ENCODE measurements at places on chromosomes 16 and 17.

DNA sequence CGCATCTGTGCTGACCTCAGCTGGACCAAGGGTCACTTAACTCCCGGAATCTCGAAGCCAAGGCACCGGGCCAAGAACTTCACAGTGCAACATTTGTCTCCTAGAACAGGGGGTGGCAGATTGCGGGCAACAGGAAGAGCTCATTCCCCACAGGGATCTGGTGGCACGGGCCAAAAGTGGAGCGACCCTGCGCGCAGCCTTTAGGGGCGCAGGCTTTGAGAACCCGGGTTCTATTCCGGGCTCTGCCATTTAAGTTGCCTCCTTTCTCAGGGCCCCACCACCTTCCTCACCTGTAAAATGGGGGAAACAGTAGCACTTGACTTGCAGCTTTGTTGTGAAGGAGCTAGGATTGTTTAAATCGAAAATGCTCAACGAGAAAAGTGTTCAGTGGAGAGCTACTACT is 651 bp downstream of the SHMT1 start:
- no peak for DNase-seq

GRCh38 chr17:36899250-36900159 is 37.8 kb upstream of the LHX1 start:
- DNase-seq: no peak

- DNase-seq: no peak
Measured at GRCh38 chr16:21628121-21628726, 24.2 kb downstream of the IGSF6 start.

DNA sequence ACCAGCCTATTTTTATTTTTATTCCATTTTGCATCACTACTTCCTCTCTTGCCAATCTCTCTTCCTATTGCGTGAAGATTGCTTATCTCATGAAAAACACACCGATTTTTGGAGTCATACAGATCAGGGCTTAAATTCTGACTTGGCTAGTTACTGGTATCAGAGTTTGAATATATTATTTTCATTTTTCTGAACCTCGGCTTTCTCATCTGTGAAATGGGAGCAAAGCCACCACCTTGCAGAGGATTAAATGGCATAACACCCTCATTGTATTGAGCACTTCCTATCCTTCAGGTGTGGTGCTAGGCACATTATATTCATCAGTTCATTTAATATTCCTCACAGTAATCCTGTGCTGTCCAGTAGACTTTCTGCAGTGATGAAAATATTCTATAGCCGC is 208.8 kb downstream of the HAPSTR1 start:
- DNase-seq: no peak

- no peak for DNase-seq
Measured at GRCh38 chr17:65061646-65062045, 5.1 kb upstream of the GNA13 start.

DNA sequence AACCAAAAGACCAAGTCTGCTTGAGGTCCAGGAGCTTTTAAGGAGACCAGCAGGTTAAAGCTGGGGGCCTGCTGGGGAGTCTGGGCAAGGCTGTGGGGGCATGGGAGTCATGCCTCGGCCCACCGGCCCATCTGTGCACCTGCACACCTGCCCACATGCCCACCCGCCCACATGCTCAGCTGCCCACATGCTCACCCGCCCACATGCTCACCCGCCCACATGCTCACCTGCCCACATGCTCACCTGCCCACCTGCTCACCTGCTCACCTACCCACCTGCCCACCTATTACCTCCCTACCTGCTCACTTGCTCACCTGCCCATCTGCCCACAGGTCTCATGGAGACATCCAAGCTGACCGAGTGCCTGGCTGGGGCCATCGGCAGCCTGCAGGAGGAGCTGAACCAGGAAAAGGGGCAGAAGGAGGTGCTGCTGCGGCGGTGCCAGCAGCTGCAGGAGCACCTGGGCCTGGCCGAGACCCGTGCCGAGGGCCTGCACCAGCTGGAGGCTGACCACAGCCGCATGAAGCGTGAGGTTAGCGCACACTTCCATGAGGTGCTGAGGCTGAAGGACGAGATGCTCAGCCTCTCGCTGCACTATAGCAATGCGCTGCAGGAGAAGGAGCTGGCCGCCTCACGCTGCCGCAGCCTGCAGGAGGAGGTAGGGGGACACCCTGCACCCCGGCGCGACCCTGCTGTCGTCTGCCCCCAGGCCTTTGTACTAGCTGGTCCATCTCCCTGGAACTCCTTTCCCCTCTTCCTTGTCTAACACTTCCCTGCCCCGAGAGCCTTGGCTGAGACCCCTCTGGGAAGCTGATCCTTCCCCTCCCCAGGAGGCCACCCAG is 14.0 kb downstream of the CARD14 start:
- DNase-seq: no peak

DNA sequence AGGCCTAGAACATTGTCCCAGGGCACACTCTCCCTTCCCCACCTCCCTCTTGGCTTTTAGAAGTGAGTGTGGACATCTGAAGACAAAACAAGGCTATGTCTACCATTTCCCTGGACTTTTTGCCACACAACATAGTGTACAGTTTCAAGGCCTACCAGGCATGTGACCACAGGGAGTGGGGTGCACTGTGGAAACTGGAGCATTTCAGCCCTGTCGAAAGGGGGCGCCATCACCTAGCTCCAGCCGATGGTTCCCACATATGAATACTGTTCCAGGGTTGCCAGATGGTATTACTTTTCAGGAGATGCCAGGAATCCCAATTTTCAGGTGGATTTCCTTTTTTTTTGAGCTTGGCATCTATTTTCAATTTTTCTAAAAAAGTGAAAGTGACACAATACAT is 140.7 kb downstream of the KATNIP start:
- no peak for DNase-seq

All from activated gamma-delta T cell treated with anti-CD3 and anti-CD28 coated beads, Interleukin-2, amount 50 U/mL, for 16 hours (primary cell).